ENCODE measurements at places on chromosomes 16 and 17. TPM values are rescaled to one million over a fixed set of nuclear protein-coding genes. Genes with fewer than 3 reads are reported as not detected.

- DNase-seq = no peak
These were observed 1.2 kb upstream of the CBX4 start for GRCh38 chr17:79840269-79840988.

DNA sequence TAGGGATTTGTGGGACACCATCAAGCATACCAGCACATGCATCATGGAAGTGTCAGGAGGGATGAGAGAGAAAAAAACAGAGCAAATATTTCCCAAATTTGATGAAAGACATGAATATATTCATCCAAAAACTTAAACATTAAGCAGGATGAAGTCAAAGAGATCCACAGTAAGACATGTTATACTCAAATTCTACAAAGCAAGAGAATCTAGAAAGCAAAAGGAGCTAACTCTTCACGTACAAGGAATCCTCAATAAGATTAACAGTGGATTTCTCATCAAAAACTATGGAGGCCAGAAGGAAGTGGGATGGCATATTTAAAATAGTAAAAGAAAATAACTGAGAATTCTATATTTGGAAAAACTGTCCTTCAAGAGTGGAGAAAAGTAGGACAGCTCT is 374.8 kb downstream of the ZFHX3 start:
- DNase-seq = no peak

DNA sequence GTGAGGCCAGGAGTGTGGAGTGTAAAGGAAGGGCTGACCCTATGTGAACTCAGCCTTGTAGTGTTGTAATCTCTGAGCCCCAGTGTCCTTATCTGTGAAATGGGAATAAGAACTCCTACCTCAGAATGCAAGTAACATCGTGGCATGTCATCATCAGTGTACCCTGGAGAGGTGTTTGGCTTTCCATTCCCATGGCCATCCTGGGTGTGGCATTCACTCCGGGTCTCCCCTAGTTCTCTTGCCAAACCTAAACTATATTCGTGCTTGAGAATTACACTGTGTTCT is 1.9 kb downstream of the NXPH3 start:
- no peak for DNase-seq

- DNase-seq = no peak
These were observed 50.1 kb upstream of the TRAP1 start for GRCh38 chr16:3767333-3767986.

DNA sequence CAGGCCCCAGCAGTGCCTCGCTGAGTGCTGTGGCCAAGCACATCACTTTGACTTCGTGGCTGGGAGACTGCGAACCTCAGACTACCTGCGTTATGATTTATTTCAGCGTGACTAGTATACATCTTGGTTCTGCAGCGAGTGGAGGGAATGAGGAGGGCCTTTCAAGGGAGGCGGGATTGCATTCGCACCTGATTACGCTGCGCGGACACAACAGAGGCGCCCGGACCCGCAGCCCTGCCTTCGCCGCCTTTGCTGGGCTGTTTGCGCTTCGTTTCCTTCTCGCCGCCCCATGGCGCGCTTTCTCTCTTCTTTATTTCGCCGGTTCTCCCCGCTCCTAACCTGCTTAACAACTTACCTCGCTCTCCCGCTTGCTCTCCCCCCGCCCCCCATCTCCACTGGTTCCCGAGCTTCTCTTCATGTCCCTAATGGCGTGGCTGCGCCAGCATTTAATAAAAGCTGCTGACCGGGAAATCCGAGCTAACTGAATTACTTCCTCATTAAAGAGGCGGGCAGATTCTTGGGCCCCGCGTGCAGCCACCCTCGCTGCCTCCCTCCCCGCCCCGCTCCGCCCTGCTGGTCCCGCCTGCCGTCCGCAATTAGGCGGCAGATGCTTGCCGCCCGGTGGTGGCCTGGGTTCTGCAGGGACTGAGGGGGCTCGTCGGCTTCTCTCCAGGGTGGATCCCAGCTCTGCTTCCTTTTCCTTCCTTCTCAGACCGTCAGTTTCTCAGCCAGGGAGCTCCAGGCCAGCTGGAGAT is 257.6 kb upstream of the SDK2 start:
- DNase-seq = no peak

DNA sequence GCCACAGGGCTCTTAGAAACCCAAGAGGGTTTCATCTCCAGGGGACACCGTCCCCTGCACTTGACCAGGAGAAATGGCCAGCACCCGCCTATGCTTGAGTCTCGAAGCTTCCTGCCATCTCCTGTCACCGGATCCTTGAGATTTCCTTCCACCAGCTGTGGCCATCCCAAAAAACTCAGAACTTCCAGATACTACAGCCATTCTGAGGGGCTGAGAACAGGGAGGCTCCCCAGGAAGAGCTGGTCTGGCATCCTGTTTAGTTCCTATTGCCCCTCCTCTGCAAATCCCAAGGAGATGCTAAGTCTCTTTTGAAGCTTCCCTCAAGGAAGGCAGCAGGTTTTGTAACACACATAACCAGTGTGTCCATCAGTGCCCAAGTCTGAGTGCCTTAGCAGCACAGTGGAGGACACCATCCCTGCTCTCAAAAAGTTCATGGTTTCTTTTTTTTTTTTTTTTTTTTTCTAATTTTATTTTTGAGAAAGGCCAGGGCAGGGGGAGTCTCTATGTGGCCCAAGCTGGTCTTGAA is 2.0 kb downstream of the UBALD2 start:
- no peak for DNase-seq

- DNase-seq = no peak
These were observed 1.2 kb downstream of the CHST5 start for GRCh38 chr16:75534560-75535205.

DNA sequence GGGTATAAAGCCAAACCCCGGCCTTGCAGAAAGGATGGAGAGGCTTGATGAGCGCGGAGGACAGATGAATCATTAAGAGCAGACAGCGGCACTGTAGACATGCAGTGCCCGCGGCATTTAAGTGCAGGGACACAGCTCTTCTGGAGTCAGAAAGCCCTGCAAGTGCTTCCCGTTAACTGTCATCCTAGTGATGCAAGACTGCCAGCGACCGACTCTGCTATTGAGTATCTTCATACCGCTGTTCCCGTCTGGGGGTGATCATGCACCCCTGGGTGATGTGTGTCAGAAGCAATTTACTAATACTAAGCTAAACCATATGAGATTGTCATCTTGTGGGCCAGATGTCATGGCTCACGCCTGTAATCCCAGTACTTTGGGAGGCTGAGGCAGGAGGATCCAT is 101.0 kb downstream of the ABCC6 start:
- DNase-seq = no peak

GRCh38 chr17:4872786-4873185 is 26.6 kb upstream of the C17orf107 start:
- DNase-seq = no peak

- DNase-seq = no peak
These were observed 50.6 kb downstream of the RAB11FIP3 start for GRCh38 chr16:476039-476438.

- no peak for DNase-seq
These were observed 1.4 kb upstream of the BAHCC1 start for GRCh38 chr17:81393684-81394376.

GRCh38 chr17:77140878-77141767 is at the start of gene SEC14L1:
Gene SEC14L1 (plus strand): TSS chr17:77140969. CDS start chr17:77143597, 2,628 bp downstream.
- DNase-seq = peak; percentile 75

DNA sequence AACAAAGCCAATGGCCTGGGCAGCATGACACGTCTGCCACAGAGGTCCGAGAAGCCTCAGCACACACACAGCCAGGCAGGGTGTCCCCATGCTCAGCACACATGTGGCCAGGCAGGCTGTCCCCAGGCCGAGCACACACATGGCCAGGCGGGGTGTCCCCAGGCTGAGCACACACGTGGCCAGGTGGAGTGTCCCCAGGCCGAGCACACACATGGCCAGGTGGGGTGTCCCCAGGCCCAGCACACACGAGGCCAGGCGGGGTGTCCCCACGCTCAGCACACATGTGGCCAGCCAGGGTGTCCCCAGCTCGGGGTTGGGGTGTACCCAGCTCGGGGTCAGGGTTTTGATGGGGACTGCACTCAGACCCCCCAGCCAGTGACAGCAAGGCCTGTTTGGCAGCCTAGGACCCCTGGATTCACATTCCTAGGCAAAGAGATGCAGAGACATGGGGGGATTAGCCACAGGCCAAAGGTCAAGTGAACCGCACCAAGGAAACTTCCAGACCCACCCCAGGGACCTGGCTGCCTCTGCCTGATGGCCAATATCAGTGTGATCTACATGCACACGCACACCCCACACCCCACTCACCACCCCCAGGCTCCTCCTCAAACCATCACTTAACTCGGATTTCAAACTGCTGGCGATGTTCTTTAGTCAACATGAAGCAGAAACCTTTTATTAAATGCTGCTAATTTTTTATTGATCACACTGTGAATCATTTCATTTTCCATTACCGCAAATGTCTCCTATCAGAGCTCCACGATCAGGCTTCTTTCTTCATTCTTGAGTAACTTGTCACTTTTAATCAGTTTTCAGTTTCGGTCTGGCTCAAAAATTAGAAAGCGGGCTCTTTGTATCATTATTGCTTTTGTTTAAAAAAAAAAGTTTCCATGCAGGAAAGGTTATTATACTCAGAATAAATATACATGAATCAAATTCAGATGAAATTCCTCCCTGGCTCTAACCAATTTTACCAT is 111.4 kb downstream of the ZNF423 start:
- no peak for DNase-seq

DNA sequence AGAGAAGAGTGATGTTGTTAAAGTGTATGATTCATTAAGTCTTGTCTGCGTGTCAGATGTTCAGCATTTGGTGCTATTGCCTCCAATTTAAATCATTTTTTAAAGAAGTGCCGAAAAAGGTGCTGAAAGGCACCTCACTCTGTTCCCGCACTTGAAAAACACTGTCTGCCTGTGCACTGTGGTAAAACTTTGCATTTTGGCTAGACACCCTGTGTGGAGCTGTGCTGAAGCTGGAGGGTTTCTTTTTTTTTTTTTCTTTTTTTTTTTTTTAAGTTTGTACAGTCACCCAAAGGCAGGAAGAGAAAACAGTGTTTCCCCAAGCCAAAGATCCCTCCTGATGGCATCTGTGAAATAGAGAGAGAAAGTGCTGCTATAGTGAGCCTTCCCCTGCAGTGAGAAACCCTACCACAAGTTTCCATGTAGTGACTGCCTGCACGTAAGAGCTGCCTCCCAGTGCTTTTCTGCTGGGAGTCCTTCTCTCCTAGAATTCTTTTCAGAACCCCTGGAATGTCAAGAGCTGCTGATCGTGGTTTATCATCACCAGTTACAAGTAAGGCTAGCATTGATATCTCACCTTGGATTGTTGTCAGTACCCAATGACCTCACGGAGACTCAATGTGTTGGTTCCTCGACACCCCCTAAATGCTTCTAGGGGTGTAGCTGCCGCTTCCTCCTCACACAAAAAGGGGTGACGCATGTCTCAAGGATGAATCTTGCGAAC is 116.0 kb upstream of the SOX9 start:
- no peak for DNase-seq

GRCh38 chr16:10033556-10033955 is 148.7 kb downstream of the GRIN2A start:
- DNase-seq = no peak

DNA sequence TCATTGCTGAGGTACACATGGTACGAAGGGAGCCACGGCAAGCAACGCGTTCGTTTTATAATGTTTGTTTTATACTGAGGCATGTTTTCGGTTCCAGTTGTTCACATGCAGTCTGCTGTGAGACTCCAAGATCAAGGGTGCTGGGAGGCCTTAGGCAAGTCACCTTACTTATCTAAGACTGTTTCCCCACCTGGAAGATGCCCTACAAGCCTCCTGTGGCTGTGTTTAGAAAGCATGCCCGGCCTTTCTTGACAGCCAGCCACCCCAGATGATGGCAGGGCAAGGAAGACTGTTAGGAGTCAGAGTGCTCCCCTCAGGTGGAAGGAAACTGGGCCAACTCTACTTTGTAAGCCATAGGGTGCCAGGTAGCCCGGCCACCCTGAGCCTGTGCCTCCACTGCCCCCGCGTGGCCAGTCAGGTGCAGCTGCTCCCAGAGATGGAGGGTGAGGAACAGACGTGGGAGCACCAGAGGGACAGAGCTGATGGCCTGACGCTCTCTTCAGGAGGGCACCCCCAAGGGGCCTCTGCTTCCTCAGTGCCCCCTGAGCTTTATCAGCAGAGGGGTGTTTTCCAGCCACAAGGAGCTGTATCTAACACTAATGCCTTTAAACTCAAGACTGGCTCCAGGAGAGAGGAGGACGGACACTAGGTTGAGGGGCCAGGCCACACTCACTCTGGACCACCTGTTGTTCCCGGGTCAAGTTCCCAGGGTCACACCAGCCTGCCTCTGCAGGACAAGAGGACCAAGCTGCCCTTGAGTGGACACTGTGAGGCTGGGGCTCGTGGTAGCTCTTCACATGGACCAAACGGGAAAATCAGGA is 5.4 kb downstream of the NAT9 start:
- no peak for DNase-seq

GRCh38 chr16:785563-786535 is 2.3 kb downstream of the RPUSD1 start:
- peak; percentile 89 for DNase-seq

DNA sequence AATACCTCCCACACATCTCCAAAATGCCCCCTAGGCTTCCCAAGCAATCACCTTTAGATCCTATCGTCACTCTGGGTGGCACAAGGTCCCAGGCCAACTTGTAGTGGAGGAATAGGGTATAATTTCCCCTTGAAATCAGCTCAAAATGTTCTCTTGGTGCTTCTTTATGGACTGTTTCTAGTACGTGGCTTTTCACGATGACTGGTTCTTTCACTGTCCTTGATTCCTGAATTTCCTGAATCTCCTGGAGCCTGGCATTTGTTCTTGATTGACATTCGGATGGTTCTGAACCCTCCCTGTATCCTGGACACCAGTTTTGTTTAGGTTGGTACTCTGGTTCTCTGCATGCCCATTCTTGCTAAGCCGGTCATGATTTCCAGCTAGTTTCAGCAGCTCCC is 6.9 kb upstream of the VPS53 start:
- no peak for DNase-seq

GRCh38 chr17:81056312-81056711 is 21.4 kb downstream of the BAIAP2 start:
- no peak for DNase-seq

GRCh38 chr17:75153780-75154194 is 525 bp downstream of the JPT1 start:
- DNase-seq = peak; percentile 70

GRCh38 chr17:2844416-2844815 is 48.2 kb downstream of the RAP1GAP2 start:
- DNase-seq = no peak

DNA sequence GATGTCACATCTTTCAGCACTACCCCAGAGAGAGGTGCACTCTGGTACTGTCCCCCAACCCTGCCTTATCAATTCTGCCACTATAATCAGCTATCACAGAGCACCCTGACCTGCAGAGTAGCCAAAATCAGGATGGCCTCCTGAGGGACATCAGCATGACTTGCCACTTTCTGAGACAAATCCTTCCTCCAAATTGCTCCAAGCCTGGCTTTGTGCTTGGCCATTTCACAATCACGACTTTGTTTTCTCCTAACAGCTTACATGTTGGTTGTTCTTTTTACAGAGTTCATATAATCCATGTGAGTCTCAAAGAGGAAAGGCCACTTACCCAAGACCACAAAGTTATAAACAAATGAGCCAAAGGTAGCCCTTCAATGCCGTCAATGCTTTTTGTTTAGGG is 449.0 kb upstream of the CDH5 start:
- DNase-seq = no peak

- no peak for DNase-seq
These were observed 1.3 kb upstream of the PCGF2 start for GRCh38 chr17:38749223-38750043.

Gene GP1BA
- total RNA-seq = not detected

Gene SYNGR3
- total RNA-seq = 5.3 TPM

Gene FA2H
- total RNA-seq = not detected

Gene MT1M
- not detected for total RNA-seq

All from Karpas-422 (cell line).